NCI-H187 treated with DMSO at 0.1 percent for 48 hours (cell line): ENCODE measurements at places on chromosomes 7 and 10.

DNA sequence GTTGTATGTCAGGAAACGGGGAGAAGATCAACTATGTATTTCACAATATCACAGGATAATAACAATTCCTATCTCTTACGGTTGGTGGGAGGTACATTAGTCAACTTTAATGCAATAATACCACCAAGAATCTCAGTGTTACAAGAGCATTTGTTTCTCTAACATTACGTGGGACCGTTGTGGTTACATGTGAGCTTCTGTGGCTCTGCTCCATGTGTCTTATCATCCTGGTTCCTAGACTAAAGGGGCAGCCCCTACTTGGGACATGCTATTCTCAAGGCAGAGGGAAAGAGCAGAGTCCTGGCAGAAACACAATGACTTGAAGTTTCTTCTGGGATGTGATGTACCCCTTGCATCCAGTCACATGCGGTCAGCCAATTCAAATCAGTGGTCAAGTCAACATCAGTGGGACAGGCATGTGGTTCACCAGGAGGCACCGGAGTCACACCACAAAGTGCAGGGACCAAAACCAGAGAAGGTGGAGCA, 2.5 kb upstream of the ZNF22 start:
- DNase-seq: no peak

- no peak for DNase-seq
Observed at GRCh38 chr7:107122486-107122911, 46.3 kb upstream of the HBP1 start.

DNA sequence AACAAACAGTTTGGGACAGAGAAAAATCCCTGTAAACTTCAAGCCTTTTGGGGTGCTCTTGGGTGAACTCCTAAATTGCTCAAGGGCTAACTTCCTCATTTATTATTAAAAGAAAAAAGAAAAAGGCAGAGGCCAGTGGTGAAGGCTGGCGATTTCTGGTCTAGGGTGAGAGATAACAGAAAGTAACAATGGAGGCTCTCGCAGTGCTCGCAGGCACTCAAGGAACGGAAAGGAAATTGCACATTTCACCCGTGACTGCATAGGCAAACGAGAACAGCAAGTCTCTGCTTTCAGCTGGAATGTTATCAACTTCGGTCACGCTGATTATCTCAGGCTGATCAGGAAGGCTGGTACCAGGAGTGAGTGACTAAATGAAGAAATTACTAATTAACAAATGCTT, 70.7 kb downstream of the PRKAG2 start:
- no peak for DNase-seq

- DNase-seq: no peak
Observed at GRCh38 chr10:10056961-10057360, 960.7 kb upstream of the CELF2 start.

- DNase-seq: no peak
Observed at GRCh38 chr7:109284943-109285342, 715.3 kb downstream of the DNAJB9 start.

DNA sequence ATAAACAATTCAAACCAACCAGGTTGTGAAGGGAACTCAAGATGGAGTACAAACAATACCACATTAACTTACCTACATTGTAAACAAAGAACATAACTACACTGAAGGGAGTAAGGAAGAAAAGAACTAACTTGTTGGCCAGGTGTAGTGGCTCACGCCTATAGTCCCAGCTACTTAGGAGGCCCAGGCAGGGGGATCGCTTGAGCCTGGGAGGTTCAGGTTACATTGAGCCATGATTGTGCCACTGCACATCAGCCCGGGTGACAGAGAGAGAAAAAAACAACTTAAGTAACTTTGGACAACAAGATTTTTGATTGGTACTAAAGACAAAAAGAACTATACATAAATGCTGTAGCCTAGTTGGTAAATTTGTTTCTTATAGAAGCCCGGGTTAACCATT, 68.8 kb downstream of the TRIL start:
- no peak for DNase-seq

DNA sequence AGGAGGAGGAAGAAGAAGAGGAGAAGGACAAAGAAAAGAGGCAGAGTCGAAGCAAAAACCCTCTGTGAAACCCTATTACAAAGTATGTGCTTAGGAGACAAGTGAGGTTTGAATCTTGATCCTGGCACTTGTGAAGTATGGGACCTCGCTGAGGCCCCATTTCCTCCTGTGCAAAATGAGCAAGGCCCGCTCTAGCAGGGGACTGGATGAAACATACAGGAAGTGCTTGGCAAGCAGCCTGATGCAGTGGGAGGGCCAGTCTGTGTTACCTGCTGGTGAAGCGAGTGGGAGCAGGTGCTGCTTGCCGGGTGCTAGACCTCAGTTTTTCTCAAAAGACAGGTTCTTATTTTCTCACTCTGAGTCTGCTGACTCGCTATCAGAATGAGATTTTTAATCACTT, 150.4 kb downstream of the JCAD start:
- no peak for DNase-seq
